Activated CD4-positive, alpha-beta memory T cell treated with anti-CD3 and anti-CD28 coated beads, Interleukin-2, amount 10 ng/mL, durations not matched to agents 7 days and 5 days (primary cell): ENCODE measurements at places on chromosomes 1 and 21.

DNA sequence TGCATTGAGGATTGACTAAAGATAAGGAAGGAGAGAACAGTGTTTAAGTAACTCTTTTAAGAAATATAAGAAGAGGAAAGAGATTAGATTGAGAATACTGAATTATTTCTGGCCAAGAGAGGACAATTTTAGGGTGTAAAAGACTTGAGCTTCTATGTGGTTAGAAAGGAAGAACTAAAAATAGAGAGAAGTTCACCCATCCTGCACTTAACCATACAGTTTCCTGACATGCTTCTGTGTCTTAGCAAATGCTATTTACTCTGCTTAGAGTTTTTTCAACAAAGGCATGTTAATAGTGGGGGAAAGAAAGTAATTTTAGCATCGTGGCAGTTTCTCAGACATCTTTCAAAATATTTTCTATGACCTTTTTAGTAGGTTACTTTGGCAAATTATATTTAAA is 122.8 kb upstream of the GPR52 start:
- DNase-seq: no peak

GRCh38 chr1:192545896-192546521 is 29.6 kb upstream of the RGS1 start:
- no peak for DNase-seq

DNA sequence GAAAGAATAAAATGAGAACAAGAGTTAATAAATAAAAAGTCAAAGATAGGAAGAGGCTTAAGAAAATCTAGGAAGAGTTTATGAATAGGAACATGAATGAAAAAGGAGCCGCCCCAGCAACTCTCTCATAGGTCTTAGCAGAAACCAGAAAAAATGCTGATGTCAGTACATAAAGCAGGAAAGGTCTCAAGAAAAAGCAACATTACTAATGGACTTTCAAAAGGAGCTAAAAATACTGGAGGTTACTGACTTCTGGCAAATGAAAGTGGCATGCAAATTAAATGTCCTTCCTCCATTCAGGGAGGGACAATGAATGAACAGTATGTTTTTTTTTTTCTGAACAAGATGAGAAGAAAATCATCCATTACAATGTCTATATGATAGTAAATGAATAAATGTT is 387.6 kb downstream of the BRINP2 start:
- no peak for DNase-seq

DNA sequence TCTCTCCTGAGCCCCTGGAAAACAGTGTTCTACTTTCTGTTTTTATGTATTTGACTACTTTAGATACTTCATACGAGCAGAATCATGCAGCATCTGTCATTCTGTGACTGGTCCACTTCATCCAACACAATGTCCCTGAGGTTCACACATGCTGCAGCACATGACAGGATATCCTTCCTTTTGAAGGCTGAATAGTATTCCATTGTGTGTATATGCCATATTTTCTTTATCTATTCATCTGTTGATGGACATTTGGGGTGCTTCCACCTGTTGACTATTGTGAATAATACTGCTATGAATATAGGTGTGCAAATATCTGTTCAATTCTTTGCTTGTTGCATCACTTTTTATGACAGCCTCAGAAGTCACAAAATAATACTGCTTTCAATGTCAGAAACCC is 55.8 kb downstream of the SH3GLB1 start:
- DNase-seq: no peak

GRCh38 chr21:36194024-36194423 is 37.4 kb downstream of the DOP1B start:
- no peak for DNase-seq

DNA sequence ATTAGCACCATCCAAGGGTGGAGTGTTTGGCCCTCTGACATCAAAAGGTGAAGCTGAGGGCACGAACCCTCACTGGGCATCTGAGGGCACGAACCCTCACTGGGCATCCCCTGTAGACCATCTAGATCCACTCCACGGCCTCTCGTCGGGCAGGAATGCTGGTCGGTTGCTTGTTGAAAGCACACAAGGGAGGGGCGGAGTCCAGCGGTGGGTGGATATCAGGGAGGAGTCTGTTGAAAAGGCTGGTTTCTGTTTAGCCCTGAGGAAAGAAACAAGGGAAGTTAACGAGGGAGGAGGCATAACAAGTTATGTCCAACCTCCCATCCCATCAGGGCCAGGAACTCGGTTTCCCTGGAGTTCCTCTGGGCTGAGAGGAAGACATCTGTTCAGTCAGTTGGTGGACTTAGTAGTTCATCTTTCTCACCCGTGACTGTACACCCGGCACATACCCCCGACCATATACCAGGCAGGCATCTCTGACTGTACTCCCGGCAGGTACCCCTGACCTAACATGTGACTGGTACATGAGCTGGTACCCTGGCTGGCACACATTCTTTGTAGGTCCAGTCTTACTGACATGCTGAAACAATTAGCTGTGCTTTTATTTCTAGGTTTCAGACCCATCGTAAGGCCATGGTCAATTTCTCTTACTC is 32.1 kb upstream of the PDE9A start:
- DNase-seq: no peak

DNA sequence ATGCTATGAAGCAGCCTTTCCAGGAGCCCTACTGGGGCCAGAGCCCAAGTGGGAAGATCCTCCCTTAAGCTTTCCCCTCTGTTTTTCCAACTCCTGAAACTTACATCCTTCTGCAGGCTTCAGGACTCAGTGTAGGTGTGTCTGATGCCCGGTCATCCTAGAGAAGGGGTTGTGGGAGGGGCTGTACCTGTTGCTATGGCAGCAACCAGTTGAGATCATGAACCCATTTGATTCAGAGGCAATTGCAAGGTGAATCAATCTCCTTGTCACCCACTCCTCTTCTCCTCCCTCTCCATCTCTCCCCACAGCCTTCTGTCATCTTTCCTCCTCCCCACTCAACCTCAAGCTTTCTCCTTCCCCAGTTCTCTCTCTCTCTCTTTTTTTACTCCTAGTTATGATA is 151.8 kb downstream of the CACNA1E start:
- DNase-seq: no peak

GRCh38 chr1:110214454-110215404 is 4.6 kb downstream of the KCNC4 start:
- no peak for DNase-seq

- DNase-seq: peak; percentile 42
These were observed 125.9 kb downstream of the RHOU start for GRCh38 chr1:228860911-228861831.

DNA sequence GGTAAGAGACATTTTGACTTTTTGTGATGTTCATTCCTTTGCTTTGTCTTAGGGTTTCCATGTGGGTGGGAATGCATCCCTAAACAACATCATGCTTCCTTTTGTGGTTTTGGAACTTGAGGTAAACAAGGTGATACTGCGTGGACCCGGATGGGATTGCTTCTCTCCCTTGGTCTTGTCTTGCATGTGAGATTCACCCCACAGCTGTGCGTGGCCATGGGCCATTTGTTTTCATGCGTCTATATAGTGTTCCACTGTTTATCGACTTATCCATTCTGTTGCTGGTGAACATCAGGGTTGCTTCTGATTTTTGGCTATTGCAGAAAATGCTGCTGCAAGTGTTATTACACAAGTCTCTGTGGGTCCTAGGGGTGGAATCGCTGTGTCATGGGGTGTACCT is 21.1 kb downstream of the CRYAA start:
- no peak for DNase-seq

- no peak for DNase-seq
These were observed 49.5 kb upstream of the SLC19A1 start for GRCh38 chr21:45591619-45592207.

GRCh38 chr1:182493063-182493462 is 43.1 kb downstream of the RGSL1 start:
- no peak for DNase-seq

GRCh38 chr1:99758073-99758511 is 8.3 kb downstream of the FRRS1 start:
- no peak for DNase-seq

DNA sequence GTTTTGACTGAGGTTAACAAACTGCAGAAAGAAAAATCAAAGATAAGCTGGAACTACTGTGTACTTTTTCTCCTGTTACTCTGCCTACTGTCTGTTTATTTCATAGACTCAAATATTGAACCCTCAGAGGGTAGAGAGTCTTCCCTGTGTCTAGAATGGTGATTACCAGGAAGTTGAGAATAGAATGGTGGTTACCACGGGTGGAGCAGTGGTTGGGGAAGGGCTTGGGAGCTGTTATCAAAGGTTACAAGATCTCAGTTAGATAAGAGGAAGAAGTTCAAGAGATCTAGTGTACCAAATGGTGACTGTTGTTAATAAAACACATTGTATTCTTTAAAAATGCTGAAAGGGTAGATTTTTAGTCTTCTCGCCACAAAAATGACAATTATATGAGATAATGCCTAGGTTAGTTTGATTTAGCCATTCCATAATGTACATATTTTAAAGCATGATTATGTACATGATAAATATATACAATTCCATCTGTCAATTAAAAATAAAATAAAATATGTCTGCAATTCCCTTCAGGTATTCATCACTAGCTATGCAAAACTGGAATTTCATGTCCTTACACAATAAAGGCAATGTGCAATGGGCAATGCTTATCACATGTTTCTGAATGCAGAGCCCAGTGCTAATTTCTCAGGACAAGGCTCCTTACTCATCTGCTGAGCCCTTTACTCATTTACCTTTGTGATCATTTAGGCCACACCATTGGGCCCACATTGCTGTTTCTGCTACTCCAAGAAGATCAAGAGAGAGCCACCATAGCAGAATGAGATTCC is 474.3 kb upstream of the CAMK1G start:
- no peak for DNase-seq

DNA sequence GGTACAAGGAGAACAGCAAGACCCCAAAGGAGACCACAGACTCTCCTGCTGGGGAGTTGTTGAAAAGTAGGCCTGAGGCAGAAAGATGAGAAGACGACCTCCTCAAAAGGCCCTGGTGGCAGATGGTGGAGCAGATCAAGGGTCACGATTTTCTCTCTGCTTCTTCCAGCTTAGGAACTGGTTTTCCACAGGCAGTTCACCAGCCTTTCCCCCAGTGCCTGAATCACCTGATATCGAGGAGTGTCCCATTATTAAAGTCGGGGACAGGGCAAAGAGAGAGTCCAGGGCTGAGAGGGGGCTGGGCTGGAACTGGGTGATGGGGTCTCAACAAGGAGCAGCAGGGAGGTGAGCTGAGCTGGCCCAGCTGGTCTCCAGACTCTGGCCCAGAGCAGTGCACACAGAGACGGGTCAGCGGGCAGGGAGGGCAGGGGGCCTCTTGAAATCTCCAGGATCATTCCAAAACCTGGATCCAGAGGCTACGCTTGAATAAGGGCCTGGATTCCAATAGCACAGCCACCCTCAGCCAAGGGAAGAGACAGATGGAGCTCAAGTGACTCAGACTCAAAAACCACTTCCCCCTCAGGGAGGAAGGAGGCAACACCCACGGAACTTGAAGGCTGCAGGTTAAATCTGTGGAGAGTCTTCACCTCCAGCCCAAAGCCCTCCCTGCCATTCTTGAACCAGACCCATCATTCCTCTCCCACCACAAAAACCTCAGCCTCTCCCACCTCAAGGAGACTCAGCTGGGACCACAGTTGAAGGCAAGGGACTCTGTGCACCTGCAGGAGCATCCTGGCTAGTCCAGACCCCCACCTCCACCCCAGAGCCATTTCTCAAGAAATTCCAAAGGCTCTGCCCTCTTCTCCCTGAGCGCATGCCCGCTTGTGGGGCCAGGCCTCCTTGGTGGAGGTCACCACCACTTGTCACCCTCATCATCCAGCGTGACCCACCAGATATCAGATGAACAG is at the start of gene S100A5:
Gene S100A5 (minus strand): TSS at position 541 of the 968 bp plus-strand sequence. CDS start 743 bp downstream, outside the sequence.
- DNase-seq: peak; percentile 73

GRCh38 chr1:77487631-77488030 is 194.8 kb downstream of the ZZZ3 start:
- DNase-seq: no peak

DNA sequence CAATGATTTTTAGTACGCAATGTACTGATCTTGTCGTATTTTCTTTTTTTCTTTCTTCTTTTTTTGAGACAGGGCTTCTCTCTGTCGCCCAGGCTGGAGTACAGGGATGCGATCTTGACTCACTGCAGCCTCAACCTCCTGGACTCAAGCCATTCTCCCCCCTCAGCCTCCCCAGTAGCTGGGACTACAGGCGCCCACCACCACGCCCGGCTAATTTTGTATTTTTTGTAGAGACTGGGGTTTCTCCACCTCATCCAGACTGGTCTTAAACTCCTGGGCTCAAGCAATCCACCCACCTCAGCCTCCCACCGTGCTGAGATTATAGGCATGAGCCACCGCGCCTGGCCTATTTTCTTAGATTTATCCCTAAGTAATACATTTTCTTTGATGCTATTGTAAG is 43.9 kb upstream of the COL6A2 start:
- no peak for DNase-seq

DNA sequence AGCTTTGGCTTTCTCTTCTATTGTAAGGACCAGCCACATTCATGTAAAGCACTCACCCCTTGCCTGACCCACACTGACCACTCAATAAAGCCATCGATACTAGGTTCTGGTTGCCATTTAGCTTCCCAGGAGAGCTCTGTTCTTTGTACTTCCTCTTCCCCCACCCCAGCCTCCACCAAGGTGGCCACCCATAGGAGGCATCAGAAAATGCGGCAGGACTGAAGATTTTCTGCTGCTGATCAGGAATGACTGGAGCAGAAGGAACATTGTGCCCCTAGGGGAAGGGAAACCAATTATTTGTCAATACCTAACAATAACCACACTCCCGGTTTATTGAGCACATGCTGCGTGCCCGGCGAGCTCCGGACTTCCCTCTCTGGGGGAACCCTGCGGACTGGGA is 5.2 kb upstream of the SMIM12 start:
- DNase-seq: no peak

GRCh38 chr1:233945979-233946378 is 41.5 kb downstream of the SLC35F3 start:
- no peak for DNase-seq

- peak; percentile 27 for DNase-seq
These were observed 23.2 kb downstream of the ARID4B start for GRCh38 chr1:235304549-235305451.

- DNase-seq: no peak
These were observed 41.0 kb downstream of the NEK2 start for GRCh38 chr1:211634461-211634860.

GRCh38 chr1:109488696-109489095 is 5.0 kb downstream of the ATXN7L2 start:
- DNase-seq: no peak
